ENCODE measurements at places on chromosomes 16 and 17.

- DNase-seq = no peak
These were observed 32.2 kb downstream of the DHX38 start for GRCh38 chr16:72125635-72126428.

GRCh38 chr16:56337131-56337857 lies 88.1 kb downstream of the AMFR start:
- DNase-seq = no peak

DNA sequence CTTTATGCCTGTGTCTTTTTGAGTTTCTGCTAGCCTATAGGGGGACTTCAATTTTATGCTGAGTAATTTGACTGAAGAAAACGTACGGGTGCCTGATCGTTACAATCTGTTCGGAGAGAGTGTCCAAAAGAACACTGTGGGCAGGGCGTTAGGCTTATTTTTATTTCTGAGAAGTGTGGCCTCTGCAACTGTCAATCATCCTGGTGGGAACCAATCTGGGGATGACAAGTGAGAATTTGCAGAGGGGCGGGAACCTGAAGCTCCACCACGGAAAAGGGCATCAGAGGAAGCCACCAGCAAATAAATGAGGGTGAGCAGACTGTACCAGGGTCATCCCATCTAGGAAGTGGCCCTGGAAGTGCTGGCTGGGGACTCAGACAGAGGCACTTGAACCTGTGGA lies 12.0 kb upstream of the CDYL2 start:
- no peak for DNase-seq

GRCh38 chr16:75535211-75535843 lies 581 bp downstream of the CHST5 start:
- DNase-seq = no peak

- no peak for DNase-seq
These were observed at the start of gene GLIS2 for GRCh38 chr16:4315186-4316107. Gene GLIS2 (plus strand): TSS chr16:4316067. CDS start chr16:4332281, 16,214 bp downstream.

DNA sequence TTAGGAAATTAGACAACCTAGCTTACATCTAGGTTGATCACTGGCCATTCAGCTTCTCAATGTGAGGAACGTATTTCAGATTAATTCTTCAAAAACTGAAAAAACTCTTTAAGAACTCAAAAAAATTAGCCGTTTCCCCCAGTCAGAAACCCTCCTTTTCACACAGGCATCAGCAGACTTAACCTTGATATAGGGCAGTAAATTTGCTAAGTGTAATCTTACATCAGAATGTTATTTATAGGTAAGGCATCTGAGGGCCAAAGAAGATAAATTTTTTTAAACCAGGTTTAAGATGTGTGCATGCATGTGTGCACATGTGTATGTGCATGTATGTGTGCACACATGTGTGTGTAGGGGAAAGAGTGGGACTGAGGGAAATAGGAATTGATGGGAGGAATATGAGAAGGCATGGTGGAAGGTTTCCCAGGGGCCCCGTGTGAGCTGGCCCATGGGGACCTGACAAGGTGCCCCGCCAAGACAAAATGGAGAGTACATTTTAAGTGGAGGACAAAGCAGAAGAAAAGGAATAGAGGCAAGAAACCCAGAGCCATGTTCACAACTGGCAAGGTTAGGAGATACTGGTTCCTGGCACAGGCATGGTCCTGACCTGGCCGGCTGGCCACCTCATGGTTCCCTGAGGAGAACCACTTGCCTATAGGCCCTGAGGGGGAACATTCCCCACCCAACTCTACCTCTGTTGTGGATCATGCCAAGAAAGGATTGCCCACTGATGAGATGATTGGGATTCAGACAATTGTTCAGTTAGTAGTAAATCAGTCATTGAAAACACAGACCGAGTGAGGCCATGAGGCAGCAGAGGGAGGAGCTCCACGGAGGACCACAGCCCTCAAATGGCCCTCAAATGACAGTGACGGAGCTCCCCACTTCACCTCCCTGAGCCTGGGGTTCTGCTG lies 33.0 kb downstream of the TEX2 start:
- DNase-seq = no peak

DNA sequence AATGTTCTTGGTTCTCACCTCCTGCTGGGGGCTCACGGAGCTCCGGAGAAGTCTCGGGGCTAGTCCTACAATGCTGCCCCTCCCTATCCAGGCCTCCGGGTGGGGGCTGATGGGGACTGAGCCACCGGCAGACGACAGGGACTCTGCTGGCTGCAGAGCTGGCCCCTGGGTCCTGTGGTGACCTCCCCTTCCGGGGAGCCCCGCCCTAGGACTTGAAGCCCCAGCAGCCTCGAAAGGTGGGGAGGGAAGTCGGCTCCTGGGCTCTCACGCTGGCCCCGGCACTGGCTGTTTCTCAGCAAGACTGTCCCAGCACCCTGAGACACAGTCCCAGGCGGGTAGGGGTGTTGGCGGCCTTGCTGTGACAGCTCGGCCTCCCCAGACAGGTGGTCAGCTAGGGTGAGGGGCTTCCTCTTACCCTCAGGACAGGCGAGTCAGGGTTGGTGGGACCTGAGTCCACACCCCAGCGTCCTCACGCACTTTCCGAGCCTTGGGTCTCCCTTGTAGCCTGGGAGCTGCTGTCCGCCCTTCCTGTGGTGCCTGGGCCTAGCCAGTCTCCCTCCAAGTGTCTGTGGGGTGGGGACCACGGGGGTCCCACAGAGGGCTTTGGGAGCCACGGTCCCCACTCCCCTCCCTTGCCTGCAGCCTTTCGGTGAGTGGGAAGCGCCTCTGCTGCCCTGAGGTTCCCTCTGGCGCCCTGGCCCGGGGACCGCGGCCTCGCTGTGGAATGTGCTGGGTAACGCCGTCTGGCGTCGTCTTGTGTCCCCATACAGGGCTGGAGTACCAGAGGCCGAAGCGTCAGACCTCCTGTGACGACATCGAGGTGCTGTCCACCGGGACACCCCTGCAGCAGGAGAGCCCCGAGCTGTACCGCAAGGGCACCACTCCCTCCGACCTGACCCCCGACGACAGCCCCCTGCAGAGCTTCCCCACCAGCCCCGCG lies 76.6 kb downstream of the KLHDC4 start:
- no peak for DNase-seq

- DNase-seq = no peak
These were observed 164.2 kb downstream of the CNTNAP4 start for GRCh38 chr16:76441391-76441790.

DNA sequence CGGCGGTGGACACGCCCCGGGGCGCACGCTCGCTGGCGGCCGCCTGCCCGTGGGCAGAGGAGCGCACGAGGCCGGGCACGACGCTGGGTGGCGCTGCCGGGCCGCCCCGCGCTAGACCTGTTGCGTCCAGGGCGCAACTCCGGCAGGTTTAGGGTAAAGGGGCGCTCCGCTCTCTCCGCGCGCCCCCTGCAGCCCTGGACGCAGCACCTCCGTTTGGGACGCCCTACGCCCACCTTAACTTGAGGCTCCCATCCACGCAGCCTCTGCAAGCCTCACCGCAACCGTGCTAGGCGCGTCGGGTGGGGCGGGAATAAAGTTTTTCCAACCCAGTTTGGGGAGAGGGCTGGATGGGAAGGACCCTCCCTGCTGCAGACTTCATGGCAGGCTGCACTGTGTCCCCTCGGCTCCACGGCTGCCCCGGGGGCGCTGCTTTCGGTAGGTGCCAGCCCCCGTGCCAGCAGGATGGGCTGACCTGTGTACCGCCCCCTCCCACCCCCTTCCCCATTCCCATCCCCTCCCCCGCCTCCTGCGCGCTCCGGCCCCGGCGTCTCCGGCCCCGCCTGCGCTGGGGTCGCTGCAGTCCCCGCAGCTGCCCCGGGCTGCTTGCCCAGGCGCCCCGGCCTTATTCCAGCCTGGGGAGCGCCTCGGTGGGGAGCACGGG lies at the start of gene SYT17:
Gene SYT17 (plus strand): TSS at position 531 of the 661 bp plus-strand sequence. CDS start 407 bp downstream, outside the sequence.
- no peak for DNase-seq

All from stimulated activated CD8-positive, alpha-beta memory T cell treated with anti-CD3 and anti-CD28 coated beads, Interleukin-4, amount 100 ng/mL, for 4 hours (primary cell).